ENCODE measurements at places on chromosomes 6 and 20.

DNA sequence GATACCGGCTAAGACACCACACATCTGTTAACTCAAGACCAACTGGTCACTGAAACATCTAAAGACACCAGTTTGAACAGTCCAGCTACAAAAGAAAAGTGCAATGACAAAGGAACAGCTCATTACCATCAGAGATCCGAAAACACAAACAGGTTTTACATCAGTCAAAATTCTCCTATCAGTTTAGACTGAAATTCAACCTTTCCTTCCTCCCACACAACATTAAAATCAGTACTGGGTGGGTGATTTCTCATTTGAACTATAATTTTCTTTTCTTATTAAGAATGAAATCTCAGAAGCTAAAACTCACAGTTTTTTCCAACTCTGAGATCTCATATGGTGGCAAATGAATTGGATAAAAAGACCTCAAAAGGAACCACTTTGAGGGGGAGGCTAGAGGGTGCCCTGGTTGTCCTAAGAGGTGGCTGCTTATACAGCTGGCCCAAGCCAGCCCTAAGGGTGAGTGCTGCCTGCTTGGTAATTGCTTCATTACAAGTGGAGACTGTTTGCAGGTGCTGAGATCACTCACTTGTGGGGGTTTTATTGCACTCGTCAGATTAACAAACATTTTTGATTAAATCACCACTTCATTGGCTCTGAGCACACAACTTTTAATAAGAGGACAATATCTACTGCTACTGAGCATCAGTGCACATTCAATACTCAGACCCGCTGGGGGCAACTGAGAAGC lies 4.3 kb downstream of the CCDC167 start:
- no peak for DNase-seq

GRCh38 chr6:34524971-34525370 lies 31.2 kb downstream of the SPDEF start:
- no peak for DNase-seq

- DNase-seq, result no peak
These were observed 36.6 kb upstream of the VAPB start for GRCh38 chr20:58352468-58352867.

DNA sequence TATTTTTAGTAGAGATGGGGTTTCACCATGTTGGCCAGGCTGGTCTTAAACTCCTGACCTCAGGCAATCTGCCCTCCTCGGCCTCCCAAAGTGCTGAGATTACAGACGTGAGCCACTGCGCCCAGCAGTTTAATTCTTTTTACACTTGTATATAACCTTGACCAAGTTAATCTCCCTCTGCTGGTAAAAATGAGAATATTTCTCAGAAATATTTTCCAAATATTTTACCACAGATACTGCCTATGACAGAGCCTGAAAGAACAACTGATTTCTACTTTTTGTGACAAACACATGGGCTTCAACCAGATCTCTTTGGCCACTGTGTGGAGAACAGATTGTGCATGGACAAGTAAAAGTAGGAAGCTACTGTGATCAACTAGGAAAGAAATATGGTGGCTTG lies 21.2 kb upstream of the NHSL1 start:
- DNase-seq, result no peak

- DNase-seq, result no peak
These were observed 4.6 kb upstream of the BPIFA1 start for GRCh38 chr20:33231237-33231636.

DNA sequence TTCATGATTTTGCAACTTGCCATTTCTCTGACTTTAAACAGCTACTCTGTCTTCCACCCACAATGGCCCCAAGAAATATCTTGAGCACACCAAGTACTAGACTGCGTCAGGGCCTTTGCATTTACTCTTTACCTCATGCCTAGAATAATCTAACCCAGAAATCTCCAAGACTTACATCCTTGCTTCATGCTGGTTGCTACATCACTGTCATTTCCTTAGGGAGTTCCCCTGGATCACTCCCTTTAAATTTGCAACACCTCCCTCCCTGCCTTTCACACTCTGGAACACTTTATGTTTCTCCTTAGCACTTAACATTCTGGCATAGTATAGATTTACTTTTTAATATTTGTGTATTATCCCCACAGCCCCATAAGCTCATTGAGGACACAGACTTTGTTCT lies 4.9 kb upstream of the ELOVL5 start:
- DNase-seq, result no peak

DNA sequence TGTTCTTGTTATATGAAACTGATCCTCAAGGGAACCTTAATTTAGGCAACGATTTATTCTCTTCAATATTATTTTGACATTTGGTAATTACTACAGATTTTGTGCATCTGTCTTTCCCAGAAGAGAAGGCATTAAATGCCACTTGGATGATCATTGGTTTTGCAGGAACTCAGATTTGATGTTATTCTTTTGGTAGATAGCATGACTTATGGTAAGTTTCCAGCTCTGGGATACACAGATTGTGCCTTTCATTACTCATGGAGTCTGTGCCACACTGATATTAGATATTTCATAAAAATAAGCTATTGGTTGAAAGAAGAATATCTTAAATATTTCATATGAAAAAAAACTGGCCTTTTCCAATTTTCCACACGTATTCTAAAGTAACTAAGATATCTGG lies 120.1 kb downstream of the AIG1 start:
- no peak for DNase-seq

- DNase-seq, result no peak
These were observed 12.1 kb upstream of the TAB2 start for GRCh38 chr6:149305372-149305771.

DNA sequence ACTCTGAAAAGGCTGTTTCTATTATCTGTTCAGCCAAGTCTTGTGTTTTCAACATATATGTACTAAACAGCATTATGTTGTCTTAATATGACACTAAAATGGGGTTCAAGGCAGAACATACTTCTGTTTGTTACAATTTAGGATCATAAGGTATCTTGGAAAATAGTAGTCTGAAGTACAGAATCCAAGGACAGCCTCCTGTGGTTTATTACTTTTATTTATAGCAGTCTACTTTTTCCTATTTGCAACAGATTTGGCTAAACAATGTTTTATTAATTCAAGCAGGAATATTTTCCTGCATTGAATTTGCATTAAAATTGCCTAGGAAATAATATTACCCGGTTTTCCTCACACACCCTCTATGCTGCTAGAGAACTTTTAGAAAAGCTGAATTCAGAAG lies 67.7 kb downstream of the PLEKHG1 start:
- DNase-seq, result no peak

GRCh38 chr20:58549231-58550209 lies 34.3 kb upstream of the APCDD1L start:
- DNase-seq, result no peak

GRCh38 chr6:5151955-5152401 lies 66.8 kb downstream of the PPP1R3G start:
- no peak for DNase-seq

DNA sequence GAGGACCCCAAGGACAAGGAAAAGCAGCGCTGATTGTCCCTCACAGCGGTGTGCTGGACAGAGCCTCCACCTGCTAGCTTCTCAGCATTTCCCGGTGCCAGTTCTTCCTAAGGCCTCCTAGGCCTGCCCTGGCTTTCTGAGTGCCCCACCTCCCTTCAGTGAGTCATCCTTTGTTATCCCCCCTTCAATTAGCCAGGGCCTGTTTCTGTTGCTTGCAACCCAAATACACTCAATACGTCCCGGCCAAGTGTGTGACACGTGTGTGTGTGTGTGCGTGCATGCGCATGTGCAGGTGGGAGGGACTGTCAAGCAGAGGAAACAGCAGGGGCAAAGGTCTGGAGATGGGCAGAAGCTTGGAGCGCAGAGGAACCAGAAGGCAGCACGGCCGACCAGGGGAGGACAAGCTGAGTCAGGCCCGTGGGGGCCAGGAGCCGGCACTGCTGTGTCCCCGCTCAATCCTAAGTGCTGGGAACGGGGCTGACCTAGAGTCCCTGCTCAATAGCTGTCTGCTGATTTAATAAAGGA lies 159.8 kb downstream of the PREX1 start:
- DNase-seq, result no peak

DNA sequence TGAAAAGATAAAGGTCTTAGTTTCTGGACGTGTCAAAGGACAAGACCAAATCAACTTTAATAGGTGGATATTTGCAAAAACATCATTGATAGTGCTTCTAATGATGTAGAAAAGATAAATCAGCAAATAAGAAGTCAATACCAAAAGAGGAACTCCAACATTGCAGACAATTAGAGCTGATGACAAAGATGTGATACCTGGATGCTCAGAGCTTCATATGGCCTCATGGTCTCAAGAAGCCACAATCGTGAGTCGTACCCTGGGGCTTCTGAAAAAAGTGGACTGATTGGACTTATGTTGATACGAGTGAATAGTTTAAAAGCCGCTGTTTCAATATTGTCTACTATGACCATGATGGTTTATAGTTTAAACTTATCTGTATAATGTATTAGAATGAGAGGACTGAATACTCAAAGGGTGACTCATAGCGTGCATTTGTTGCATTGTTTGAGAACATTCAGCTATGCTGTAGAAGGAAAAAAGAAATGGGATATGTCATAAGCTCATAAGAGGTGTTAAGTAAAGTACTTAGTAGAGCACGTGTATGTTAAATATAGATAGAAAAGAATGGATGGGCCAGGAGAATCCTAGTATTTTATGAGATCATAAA lies 54.6 kb upstream of the RIPOR2 start:
- DNase-seq, result no peak

GRCh38 chr20:6506906-6507305 lies 260.6 kb upstream of the BMP2 start:
- no peak for DNase-seq

DNA sequence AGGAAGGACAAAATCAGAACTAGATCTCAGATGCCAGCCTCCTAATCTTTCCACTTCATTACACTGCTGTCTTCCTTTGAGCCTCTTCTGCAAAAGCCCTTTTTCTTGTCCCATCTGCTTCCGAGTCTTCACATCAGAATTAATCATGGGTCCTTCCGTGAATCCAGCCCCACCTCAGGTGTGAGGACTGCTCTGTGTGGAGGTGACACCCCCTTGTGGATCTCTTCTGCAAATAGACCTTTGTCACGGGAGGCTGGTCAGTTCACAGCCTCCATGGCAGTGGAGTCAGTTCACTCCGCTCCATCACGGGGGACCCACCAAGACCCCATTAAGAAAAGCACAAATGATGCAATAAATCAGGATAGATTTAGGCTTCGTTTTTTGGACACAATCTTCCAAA lies 171.1 kb downstream of the ADAT2 start:
- no peak for DNase-seq

DNA sequence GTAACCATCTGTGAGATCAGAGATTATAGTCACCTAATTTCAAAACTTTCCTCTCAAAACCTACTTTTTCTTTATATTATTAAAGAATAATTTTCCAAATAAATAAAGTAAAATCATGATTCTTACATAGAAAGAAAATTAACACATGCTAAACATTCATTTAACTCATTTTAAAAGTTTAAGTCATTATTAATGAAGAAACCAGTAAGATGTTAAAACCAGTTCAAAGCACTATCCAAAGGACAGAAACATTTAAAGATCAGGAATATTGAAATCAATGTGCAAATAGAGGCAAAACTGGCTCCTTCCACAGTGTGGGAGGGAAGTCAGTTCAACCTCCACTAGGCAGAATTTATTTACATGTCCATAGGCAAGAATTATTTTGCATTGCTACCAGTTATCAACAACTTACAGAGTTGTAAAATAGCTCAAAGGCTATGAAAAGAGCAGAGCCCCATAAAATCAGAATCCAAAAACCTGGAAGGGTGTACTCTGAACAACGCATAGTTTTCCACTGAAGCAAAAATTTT lies 146.9 kb downstream of the KHDC1L start:
- no peak for DNase-seq

GRCh38 chr6:159080217-159080976 lies 35.6 kb upstream of the TAGAP start:
- no peak for DNase-seq

DNA sequence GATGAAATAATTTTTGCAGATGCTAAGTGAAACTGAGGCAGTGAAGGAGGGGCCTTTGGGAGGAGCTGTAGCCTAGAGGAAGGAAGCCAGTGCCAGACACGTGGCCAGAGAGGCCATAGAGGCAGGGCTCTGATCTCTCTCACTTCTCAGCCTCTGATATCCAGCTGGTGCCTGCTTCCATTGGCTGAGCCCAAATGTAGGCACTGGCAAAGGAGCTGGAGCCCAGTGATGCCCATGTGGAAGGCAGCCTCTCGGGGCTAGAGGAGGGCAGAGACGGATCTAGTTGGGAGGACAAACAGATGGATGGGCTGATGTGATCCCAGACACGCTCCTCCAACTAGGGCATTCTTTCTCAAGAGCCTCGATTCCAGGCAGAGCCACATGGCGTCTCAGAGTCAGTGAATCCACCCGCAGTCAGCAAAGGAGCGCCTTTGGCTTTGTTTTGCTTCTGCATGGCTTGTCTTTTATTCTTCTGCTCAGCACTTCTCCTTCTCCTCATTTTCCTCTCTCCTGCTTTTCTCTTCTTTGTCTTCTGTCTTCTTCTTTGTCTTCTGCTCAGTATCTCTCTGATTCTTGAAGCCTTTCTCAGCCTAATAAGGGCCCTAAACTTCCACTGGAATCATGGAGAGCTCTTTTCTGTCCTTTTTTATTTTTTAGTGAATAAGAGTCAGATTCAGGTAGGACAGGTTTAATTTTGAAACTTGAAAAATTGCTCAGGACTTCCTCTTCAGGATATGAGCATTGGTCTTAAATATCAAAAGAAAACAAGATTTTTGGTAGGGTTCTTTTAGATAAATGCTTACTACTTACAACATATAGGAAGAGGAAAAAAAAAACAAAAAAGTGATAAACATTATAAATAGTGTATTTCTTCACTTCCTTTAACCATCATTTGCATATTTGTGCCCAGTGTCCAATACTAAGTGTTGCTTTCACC lies 41.8 kb downstream of the CYP24A1 start:
- DNase-seq, result no peak

- no peak for DNase-seq
These were observed 902 bp downstream of the SLC29A1 start for GRCh38 chr6:44224029-44224964.

- DNase-seq, result peak; percentile 18
These were observed 112.0 kb upstream of the BEND6 start for GRCh38 chr6:56842686-56843475.

DNA sequence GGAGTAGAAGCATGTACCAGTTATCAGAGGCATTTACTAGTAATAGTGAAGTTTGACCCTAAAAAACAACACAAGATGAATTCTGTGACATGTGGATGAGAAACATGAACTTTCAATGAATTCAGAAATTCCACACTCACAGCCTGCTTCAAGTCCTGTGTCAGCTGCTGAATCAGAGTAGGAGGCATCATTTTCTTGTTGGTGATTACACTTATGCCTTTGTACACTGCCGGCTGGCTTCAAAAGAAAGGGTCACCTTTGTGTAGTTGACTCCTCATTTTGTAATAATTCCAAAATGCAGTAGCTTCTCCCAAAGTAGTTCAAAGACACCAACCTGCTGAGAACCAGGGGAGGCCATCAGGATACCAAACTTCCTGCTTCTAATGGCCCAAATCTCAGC lies 165.5 kb downstream of the BACH2 start:
- DNase-seq, result no peak

Data from activated T-cell treated with anti-CD3 and anti-CD28 coated beads, Interleukin-2, amount 50 U/mL, for 1 hour (primary cell).